ENCODE measurements at places on chromosomes 1 and 21. TPM values are rescaled to one million over a fixed set of nuclear protein-coding genes. Genes with fewer than 3 reads are reported as not detected.

MRPL20 gene
- total RNA-seq: 125 TPM

DNA sequence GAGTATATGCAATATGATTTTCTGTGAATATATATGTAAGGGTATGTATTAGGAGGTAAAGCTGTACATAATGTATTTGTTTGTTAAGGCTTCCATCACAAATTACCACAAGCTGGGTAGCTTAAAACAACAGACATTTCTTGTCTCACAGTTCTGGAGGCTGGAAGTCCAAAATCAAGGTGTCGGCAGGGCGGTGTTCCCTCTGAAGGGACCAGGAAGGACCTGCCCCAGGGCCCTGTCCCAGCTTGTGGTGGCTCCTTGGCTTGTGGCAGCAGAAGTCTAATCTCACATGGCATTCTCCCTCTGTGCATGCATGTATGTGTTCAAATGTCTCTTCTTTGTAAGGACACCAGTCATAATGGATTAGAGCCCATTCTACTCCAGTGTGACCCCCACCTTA is 17.1 kb downstream of the TRIM67 start:
- no peak for DNase-seq

SLC35E2B gene
- total RNA-seq: 40.0 TPM

- no peak for DNase-seq
These were observed 101.4 kb downstream of the CC2D1B start for GRCh38 chr1:52264530-52265115.

DNA sequence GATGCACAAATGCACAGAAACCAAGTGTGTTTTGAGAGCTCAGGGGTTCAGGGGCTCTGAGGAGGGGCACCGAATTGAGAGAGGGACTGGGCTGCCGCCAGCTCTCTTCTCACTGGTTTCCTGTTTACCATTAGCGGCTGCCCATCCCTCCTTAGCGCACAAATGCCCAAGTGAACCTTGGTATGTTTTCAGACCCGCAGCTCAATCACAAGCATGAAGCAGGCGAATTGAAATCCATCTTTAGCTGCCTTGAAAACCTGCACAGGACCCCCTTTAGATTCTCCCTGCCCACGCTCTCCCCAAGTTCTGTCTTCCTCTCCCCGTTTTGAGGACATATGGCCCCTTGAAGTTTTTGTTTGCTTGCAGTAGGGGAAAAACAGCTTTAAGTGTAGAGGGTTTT is 61.1 kb upstream of the ACOT11 start:
- DNase-seq: no peak

DNA sequence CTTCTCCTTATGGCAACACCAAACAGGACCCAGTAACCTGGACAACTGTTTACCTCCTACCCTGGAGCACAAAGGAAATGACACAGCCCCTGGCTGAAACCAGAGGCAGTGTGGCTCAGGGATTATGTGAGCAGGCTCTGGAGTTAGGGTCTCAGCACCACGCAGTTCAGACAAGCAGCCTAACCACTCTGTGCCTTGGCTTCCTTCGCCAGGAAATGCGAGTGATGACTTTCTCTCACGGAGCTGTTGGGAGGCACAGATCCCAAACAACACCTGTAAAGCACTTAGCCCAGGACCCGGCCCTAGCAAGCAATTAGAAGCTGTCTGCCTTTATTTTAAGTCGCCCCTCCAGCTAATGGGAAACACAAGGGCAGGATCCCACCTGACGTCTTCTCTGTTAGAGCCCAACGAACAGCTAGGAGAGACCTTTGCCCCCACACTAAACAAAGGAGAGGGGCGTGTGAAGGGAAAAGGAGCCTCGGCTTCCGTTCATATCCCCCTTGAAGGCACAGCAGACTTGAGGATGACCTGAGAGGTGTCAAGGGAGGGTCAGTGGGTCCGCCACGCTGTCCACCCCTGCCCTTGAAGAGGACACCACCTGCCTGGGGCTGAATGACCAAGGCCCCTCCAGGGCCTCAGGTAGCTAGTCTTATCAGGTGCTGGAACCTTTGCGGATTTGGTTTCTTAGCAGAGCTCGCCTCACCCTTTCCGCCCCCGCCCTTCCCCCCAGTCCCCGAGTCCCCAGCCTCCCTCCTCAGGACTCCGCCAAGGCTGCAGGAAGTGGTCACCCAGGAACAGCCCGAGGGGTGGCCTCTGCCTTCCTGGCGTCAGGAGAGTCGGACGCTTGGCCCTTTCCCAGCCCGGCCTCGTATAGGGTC is 860 bp downstream of the TMEM63A start:
- no peak for DNase-seq

MPL gene
- not detected for total RNA-seq

CD1E gene
- not detected for total RNA-seq

ATP1A2 gene
- total RNA-seq: not detected

GATAD2B gene
- 14.7 TPM for total RNA-seq

MAP3K21 gene
- 0.53 TPM for total RNA-seq

DNA sequence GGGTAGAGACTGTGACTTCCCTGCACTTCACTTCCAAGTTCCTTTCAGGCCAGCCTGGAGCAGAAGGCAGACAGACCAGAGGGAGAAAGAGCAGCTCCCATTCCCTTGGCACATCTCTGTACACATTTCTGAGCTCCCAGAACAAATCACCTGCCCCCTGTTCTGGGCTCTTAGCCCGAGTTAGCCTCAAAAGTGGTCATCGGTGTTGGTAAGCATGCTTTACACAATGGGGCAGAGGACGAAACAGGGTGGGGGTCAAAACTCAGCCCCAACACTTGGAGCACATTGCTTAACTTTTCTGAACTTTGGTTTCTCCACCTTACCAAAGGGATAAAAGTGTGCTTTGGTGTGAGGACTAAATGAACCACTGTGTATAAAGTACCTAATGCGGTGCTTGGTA is 98.7 kb downstream of the DAB1 start:
- DNase-seq: no peak

STIL gene
- 3.8 TPM for total RNA-seq

- DNase-seq: no peak
These were observed 76.8 kb downstream of the FOXJ3 start for GRCh38 chr1:42258218-42258617.

LCE6A gene
- not detected for total RNA-seq

BTBD19 gene
- 17.9 TPM for total RNA-seq

DNA sequence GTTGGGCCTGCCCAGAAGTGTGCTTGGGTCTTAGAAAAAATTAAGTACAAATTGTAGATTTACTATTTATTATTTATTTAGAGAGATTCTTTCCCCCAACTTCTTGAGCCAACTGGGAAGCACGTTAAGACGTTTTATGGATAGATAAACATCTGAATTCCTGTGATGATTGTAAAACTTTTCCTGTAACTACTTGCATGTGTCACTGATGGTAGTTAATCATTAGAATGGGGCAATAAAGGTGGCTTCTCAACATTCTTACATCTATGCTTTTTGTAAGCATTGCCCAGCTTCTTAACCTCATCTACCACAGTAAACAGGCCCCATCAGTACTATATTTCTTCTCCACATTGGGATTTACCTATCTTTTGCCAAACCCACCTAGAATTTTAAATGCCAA is 559.8 kb downstream of the LMO4 start:
- no peak for DNase-seq

DNALI1 gene
- 3.8 TPM for total RNA-seq

DNA sequence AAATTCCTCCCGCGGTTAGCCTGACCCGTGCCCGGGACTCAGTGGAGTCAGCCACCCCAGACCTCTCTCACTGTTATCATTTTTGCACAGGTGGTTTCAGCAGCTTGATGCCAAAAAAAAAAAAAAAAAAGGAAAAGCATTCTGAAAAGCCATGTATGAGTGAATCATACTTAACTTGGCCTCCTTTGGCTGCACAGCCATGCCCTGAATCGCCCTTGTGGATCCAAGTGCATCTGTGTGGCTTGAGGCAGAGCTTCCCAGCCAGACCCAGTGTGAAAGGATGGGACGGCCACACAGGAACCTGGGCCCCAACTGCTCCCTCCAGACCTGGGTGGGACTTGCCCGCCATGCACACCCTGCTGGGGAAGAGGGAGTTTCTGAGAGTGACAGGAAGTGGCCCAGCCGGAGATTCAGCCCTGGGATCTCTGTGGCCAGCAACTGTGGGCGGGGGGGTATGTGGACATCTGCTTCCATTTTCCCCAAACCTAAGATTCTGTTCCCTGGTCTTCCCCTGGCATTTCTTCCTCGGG is 8.6 kb downstream of the YBEY start:
- DNase-seq: no peak

DNA sequence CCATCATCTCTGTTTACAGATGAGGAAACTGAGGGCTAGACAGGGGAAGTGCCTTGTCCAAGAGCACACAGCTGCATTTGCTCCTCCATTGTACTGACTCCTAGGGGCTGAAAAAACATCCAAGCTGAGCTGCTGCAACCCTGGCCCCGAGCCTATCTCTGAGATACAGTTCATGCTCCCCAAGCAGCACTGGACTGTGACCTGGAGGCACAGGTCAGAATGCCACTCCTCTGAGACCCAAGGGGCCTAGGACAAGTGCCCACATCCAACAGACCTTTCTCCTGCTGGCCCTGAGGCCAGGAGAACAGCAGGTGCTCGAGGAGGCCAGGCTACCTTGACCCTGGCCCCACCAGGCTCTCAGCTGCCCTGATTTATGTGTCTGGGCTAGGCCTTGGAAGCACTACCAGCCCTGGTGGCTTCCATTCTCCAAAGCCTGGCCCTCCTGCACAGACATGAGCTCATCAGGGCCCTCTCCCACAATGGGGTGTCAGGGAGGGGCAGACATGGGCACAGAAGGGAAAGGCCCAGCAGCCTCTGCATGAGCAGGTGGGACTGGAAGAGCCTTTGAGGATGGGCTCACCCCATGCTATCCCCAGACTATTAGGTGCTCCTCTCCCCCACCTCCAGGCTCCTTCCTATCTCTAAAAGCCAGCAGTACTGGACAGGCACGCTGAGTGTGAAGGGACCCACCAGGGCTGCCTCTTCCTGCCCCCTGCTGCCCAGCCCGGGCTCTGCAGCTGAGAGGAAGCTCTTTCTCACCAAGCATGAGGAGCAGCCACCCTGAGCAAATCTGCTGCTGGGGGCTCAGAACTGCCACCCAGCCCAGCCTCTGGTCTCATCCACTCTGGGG is 18.8 kb downstream of the ADGRB2 start:
- DNase-seq: no peak

EPHB2 gene
- 71.1 TPM for total RNA-seq

DNA sequence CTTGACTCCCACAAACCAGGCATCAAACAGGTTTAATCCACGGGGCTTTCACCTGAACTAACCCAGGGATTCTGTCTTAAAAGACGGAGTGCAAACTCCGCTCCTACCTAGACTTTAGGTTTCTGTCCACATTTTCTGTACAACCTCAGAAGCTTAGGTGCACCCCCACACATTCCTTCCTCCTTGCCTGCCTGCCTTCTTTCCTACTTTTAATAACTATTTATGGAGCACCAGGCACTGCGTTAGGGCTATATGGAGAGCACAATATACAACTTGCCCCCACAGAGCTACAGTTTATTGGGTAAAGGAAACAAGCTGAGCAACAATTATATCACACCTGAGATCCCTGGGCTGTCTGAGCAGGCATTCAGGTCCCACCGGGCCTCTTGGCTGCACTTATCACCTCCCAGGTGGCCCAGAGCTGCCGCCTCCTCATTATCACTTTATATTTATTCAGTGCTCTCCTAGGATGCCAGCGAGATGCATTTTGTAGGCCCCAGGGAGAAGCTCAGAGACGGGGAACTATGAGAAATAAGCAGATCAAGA is 64.1 kb downstream of the DNTTIP2 start:
- no peak for DNase-seq

SLC44A3 gene
- 1.5 TPM for total RNA-seq

PLCH2 gene
- total RNA-seq: not detected

GRCh38 chr1:152917794-152918193 is 9.4 kb downstream of the IVL start:
- no peak for DNase-seq

- no peak for DNase-seq
These were observed 43.4 kb downstream of the NUF2 start for GRCh38 chr1:163365186-163365585.

- no peak for DNase-seq
These were observed 4.6 kb upstream of the CACYBP start for GRCh38 chr1:174995121-174995520.

- no peak for DNase-seq
These were observed 96.8 kb upstream of the BMP8A start for GRCh38 chr1:39394598-39394997.

A3GALT2 gene
- total RNA-seq: not detected

NBPF14 gene
- 15.9 TPM for total RNA-seq

CYYR1 gene
- total RNA-seq: 28.2 TPM

OLFM3 gene
- total RNA-seq: not detected

- no peak for DNase-seq
These were observed 122.0 kb downstream of the LMO4 start for GRCh38 chr1:87450615-87451209.

DNA sequence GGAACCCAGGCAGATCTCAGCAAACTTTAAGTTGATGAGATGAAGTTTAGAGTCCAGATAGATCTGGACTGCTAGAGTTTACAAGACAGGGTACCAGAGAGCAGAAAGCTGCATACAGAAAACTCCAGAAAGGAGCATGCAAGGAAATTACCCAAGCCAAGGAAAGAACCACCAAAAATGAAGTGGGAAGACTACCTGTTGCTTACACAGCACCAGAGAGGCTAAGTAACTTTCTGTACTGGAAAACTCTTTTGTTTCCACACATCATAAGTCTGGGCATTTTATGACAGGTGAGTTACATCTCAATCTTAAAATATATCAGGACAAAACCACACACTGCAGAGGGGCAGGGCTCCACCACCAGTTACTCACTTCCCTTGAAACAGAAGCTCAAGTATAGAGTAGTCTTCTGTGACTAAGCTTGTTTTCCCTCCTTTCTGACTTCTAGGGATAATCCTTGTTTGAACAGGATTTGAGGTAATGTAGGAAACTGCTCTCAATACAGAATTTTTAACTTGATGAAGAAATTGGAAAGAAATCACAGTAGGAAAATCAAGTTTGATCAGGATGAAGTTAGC is 17.4 kb upstream of the GJA9 start:
- DNase-seq: no peak

DNA sequence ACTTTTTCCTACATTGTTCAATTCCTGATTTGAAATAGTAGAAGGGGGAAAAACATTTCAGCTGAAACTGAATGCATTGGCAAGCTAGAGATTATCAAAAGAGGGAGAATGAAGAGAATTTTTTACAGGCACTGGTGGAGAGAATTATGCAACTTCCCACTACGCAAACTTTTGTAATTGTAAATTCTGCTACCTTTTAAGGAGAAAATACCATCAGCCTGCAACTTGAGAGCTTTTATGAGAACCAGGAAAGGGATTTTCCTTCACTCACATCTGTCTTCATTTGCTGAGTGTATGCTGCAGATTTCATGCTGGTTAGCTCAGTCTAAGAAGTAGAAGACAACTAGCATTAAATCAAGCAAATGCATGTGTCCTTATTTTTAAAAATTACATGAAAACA is 43.7 kb downstream of the ADAMTS1 start:
- DNase-seq: no peak

KCNC4 gene
- 6.0 TPM for total RNA-seq

UMODL1 gene
- total RNA-seq: not detected

- DNase-seq: no peak
These were observed 2.2 kb downstream of the STMN1 start for GRCh38 chr1:25903986-25904385.

Measured in glomerular endothelial cell (primary cell).